ENCODE measurements at places on chromosomes 7 and 10.
A peak's percentile ranks its signal among the peaks of the same experiment; 100 is the strongest.

GRCh38 chr7:92615861-92616260 is 25.7 kb upstream of the FAM133B start:
- peak; percentile 47 for DNase-seq

DNA sequence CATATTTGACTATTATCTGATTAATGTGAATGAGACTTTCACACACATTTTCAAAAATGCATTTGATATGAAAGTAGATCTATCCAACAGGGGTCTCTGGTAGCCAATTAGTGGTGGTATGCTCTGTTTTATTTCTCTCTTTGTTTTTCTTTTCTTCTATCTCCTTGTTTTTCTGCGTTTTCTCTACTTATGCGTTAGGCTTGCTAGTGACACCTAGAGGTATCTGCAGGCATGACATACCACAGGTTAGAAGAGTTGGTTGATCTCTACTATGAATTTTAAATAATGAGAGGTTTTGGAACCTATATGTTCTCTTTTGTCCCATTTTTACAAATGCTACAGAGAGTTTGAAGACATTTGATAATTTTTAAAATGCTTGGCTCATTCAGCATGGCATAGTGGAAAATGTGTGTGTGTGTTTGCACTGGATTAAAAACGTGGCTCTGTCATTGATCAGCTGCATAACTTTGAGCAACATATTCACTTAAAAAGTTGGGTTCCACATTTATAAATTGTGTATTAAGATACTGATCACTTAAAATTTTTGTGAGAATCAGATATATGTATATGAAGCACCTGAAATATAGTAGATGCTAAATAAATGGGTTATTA is 28.1 kb upstream of the PLXDC2 start:
- peak; percentile 62 for DNase-seq

DNA sequence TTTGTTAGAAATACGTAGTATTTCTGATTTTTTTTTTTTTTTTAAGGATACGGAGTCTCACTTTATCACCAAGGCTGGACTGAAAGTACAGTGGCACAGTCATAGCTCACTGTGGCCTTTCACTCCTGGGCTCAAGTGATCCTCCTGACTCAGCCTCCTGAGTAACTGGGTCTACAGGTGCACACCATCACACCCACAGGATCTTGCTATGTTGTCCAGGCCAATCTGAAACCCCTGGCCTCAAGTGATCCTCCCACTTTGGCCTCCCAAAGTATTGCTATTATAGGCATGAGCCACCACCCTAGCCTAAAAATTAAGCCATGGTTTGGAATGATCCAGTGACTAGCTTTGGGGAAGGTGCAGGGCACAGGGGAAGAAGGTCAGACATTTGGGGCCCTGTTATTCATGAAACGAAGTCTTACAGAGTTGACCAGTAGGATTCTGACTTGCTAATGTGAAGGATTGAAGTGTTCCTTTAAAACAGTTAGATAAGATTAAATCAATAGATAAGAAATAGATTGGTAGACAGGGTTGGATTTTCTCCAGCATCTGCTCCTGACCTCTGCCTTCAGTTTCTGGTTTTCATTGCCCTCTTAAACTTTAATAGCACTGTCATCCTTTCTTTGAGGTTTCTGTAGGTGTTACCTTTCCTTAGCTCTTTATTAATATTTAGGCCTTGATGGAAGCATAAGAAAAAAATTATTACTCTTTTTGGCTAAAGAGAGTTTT is 121.6 kb downstream of the LRRC4 start:
- DNase-seq = no peak

DNA sequence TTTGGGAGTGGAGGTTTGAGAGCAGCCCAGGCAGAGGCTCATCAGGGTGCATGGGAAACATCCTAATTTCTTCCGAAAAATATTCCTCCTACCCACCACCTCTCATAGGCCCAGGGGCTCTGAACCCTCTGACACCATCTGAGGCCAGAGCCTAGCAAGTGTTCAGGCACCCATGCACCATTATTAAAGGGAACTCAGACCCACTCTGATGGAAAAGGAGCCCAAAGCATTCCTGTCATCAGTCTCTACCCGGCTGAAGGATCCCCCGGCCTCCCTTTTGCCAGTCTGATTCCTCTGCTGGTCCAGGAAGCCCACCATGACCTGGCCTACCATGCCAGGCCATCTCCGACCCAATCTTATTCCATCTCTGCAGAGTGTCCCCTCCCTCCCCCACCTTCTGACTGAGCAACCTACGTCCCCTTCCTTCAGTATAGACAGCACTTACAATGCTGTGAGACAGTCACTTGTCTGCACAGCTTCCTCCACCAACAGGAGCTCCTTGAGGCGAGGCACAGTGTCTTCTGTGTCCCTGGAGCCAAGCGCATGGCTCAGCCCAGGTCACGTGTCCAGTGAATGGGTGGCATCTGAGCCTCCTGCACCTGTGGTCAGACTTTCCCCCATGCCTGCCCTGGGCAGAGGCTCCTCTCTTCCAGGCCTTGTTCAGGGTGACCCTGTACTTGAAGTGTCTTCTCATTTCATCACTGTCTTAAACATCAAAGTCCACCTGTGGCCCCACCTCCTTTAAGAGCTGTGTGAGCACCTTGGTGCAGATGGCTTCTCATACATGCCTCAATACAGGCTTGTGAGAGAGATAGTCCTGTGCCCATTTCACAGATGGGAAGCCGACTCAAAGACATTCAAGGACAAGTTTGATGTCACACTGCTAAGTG is 889 bp upstream of the GPR15LG start:
- DNase-seq = no peak

- DNase-seq = peak; percentile 73
These were observed 117.3 kb downstream of the PRKAG2 start for GRCh38 chr7:151759591-151760042.

GRCh38 chr7:139328375-139328774 is 12.8 kb upstream of the FMC1 start:
- DNase-seq = peak; percentile 44

DNA sequence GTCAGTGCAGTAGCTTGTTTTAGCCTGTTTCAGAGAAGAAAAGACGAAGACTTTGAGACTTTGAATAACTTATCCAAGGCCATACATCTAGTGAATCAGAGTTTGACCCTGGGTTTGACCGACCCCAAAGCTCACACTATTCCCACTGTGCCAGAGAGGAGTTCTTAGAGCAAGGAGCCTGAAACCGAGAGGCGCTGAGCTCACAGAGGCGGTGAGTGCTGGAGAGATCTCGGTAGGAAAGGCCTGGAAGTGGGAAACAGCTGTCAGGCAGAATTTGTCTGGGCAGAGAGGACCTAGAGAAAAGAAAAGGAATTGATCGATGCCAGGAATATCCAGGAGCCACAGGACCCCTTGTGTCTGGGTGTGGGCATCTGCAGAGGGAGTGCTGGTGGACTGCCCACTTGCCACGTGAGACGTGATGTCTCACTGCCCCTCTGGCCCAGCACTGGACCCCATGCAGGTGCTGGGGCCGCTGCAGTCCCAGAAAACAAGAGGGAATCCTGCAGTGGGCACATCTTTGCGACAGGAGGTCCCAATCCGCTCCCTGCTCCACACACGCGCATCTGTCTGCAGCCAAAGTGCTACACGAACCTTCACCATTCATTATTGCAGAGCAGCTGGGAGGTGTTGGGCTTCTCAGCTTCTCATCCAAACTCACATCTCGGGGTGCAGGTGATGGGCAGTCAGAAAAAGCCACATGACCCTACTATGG is 6.2 kb downstream of the CALML3 start:
- DNase-seq = no peak

DNA sequence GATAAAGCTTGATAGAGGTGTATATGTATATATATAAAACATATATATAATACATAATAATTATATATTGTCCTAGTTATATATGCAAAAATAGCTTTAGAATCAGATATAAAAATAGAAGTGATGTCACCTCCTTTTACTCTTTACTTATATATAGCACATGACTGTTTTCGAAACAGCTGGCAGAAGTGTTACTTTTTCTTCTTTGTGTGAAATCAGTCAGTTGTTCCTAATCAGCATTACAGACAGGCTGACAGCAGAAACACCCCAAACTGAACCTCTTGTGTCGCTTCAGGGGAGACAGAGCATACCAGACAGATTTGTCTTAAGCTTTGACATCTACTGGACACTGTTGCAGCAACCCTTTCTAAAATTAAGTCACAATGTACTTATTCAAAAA is 684.9 kb upstream of the CELF2 start:
- DNase-seq = no peak

DNA sequence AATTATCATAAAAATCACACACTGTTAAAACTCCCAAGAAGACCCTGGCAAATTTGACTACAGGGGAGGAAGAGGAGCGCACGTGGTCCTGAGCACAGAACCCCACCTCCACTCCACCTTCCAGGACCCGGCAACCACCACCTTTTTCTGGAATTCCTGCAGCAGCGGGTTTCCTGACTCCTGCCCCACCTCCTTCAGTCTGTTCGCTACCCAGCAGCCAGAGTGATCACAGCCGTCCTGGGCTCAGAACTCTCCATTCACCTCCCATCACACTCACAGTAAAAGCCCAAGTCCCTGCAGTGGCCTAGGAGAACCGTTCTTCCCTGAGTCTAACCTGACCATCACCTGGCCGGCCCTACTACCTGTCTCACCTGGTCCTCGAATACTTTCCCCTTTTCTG is 107.4 kb upstream of the FAM204A start:
- no peak for DNase-seq

GRCh38 chr7:22657479-22657878 is 69.5 kb upstream of the IL6 start:
- DNase-seq = no peak

DNA sequence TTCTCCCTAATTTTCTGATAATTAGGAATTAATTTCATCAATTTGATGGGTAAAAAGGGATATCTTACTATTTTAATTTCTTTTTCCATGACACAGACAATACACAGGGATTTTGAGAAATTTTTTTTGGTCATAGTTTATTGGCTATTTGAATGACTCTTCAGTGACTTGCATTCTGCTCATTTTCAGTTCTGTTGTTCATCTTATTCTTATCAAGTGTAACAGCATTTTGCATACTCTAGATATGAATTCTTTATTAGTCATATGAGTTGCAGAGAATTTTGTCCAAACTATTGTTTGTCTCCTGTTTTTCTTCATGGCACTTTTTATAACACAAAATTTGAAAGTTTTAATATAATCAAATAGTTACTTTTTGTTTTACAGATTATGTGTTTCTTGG is 41.7 kb downstream of the MKLN1 start:
- no peak for DNase-seq

GRCh38 chr7:111855161-111855841 is 293.0 kb upstream of the IMMP2L start:
- DNase-seq = peak; percentile 81

DNA sequence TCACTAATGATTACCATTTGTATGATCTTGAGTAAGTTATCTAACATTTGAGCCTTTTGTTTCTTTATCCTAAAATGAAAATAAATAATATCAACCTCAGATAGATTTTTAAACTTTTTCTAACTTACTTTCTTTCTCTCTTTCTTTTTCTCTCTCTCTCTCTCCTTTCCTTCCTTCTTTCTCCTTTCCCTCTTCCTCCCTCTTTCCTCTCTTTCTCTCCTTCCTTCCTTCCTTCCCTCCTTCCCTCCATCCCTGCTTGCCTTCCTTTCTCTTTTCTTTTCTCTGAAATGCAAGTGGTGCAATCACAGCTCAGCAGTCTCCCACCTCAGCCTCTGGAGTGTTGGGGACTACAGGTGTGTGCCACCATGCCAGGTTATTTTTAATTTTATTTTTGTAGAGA is 132.9 kb upstream of the ASAH2 start:
- no peak for DNase-seq

DNA sequence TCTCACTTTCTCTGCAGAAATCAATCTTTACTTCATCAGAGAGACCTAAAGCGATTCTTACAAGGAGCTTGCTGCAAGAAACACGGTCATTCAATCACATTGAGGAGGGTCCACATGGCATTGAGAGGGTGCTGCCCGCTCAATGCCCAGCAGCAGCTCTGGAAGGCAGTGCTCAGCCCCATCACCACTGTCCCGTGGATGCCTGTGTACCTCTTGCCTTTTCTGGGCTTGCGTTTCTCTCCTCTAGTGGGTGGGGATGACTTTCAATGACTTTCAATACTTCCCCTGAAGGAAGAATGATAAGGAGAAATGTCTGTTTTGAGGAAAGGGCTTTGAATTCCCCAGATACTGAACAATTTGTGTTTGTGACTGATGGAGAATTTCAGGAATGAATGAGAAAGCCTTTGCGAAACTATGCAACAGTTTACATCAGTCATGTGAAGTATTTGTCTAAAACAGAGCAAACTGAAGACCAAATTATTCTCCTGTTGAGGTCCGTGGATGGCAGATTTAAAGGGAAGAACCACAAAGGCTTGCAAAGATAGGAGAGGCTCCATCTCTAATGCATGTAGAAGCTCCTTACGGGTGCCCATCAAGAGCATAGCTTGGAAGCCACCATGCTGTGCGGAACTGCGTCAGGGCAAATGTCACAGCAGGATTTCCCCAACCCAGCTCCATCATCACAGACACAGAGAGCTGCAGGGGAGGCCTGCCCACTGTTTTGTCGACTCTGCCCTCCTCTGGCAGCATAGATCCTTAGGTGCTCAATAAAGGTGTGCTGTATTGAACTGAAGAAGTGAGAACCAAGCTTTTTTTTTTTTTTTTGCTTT is 6.6 kb upstream of the ZNF22 start:
- DNase-seq = no peak

GRCh38 chr10:72328045-72328828 is 26.5 kb downstream of the DNAJB12 start:
- peak; percentile 84 for DNase-seq

DNA sequence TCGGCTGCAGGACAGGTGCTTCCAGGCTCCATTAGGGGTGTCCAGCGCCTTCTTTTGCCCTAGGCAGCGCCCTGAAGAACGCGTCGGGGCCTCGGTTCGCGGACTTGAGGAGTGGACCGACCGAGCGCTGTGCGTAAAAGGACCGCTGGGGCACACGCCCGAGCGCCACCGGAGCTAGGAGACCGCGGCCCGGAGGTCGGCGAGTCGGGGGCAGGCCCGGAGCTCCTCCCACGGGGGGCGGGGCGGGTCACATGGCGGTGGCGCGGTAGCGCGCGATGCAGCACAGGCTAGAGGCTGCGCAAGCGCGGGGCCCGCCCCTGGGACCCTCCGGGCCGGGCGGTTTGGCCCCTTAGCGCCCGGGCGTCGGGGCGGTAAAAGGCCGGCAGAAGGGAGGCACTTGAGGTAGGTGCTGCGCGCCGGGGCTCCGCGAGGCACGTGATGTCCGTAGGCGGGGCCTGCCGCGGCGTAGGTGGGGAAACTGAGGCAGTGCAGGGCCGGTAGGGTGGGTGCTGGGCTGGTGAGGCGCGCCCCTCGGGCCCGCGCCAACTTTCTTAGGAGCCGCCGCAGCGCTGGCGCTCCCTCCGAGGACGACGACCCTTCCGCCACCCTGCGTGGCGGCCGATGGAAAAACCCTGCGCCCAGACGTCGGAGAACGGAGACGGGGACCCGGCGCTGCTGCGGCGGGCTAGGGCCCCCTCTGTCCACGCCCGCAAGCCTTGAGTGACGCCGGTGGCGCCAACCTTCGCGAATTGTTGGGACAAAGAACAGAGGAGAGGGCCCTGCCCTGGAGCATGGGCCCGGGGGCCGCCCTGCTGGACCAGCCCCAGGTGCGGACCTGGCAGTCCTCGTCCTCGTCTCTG is at the start of gene PRXL2A:
Gene PRXL2A (plus strand): TSS at position 310 of the 860 bp plus-strand sequence. CDS start 11,917 bp downstream, outside the sequence.
- DNase-seq = no peak

GRCh38 chr10:15462253-15462897 is 91.3 kb upstream of the FAM171A1 start:
- DNase-seq = no peak
